Activated T-helper 1 cell treated with anti-CD3 and anti-CD28 coated beads, Interleukin-12 subunit alpha, Interleukin-12 subunit beta, Interleukin-2, Interleukin-4 antibody, amounts not matched to agents 30 ng/mL and 10 ng/mL and 1 ng/mL, durations not matched to agents 14 hours and 24 hours and 36 hours (primary cell): ENCODE measurements at places on chromosomes 1 and 21. TPM values are rescaled to one million over a fixed set of nuclear protein-coding genes. Genes with fewer than 3 reads are reported as not detected.

GRCh38 chr21:17270229-17270628, 242.6 kb upstream of the CXADR start:
- DNase-seq: no peak

DNA sequence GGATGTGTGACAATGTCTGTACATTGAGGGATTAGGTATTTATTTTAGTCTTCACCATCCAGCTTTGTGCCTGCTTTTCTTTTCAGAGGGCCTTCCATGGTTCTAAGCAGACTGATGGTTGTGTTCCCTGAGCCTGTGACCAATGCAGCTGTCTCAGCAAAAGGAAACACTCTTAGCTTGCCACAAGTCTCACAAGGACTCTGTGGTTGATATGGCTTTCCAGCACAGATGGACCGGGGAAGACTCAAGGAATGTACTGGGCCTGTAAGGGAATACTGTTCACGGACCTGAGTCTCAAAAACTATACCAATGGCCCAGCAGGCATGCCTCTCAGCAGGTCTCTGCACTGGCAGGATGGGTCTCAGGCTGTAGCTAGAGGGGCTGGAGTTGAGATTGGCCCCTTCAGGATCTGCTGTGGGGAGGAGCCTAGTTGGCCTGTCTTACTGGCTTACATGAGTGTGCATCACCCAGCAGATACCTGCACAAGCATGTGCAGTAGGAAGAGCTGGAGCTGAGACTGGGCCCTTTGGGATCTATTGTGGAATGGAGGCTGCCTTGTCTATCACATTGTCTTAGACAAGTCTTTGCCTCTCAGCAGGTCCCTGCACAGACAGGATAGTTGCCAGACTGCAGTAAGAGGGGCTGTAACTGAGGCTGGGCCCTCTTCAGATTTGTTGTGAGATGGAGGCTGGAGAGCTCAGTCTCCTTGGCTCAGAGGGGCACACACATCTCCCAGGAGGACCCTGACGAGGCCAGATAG, 52.0 kb upstream of the PDC start:
- DNase-seq: no peak

GRCh38 chr1:78667939-78668338, 18.3 kb downstream of the IFI44 start:
- no peak for DNase-seq

GRCh38 chr1:41773144-41773591, 145.6 kb downstream of the HIVEP3 start:
- no peak for DNase-seq

DNA sequence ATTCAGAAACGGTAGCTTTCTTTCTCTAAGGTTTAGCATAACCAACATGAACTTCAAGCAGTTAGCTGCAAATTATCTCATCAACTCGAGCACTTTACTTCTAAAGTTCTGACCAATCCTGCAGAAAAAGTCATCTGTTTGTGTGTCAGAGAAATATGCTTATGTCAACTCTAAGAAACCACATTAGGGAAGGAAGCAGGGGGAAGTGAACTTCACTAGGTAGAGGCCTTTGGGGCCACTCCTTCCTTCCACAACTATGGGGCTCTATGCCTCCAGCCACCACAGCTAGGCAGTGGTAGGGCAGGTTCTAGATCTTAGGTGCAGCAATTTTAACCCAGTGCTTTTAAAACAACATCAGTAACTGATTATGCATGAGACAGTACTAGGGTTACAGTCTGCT, 375.9 kb downstream of the DSCAM start:
- DNase-seq: no peak

DNA sequence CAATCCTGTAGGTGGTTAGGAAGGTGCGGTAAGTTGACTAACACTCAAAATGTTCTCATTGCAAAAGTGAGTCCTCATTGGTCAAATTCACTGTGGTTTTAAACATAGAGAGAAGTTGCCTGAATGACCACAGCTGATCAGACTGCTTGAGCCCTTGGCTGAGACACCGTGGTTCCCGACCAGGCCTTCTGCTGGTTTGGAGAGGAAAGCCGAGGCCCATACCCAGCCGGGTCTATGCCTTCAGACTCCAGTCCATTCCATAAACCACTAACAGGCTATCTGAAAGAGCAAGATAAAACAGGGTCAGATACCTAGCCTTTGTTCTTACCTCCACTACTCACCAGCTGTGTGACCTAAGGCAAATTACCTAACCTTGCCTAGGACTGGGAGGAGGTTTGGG, 133.9 kb downstream of the LMX1A start:
- DNase-seq: no peak

DNA sequence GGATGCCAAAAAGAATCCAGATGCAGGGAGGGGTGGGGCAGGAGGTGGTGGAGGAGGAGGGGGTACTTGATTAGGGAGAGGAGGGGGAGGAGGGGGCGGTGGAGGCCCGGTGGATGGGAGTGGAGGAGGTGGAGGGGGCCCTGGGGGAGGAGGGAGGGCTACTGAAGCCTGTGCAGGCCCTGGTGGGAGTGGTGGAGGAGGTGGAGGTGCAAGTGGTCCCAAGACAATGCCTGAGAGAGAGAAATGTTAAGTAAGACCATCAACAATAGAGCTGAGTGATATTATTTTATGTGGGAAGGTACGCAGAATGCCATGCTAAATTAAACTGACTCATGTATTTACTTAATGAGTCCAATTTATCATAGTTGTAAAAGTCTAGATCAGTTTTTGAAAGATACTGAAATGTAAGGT, 86.8 kb upstream of the LBR start:
- DNase-seq: no peak

GRCh38 chr1:61659061-61659460, 65.9 kb downstream of the TM2D1 start:
- no peak for DNase-seq

DNA sequence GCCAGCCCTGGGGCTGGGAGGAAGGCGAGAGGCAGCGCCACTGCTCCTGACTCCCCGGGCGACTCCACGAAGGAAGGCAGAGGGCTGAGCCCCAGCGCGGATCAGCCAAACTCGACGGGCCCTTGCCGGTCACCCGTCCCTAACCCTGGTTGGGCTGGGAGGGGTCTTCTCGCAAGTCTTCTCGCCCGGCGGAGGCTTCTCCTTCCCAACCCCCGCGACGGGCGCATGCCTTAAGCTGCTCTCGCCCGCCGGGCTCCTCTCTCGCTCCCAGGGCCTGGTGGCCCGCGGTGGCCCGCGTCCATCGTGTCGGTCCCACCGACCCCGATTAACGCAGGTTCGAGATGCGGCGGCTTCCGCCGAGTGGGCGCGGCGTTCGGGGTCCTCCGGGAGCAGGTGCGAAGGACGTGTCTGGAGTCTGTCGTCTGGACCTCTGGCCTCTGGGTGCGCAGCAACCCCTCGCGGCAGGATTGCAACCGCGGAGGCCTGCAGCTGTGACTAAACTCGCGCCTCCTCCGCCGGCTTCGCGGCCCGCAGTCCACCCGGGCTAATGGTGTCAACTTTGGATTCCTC, 29.0 kb upstream of the PPM1J start:
- DNase-seq: no peak

- no peak for DNase-seq
These were observed 1285.8 kb upstream of the NCAM2 start for GRCh38 chr21:19712441-19712840.

- DNase-seq: peak; percentile 48
These were observed 4.7 kb downstream of the MR1 start for GRCh38 chr1:181038399-181038873.

Gene S100A7A
- not detected in 2 replicates for total RNA-seq

Gene NUCKS1
- total RNA-seq: 146 and 147 TPM in 2 replicates
